Stimulated activated CD4-positive, alpha-beta T cell treated with anti-CD3 and anti-CD28 coated beads, Interleukin-15, amount 100 ng/mL, for 1 hour (primary cell): ENCODE measurements at places on chromosomes 4 and X.

- DNase-seq, result no peak
Measured at GRCh38 chr4:41038304-41038703, 176.0 kb downstream of the APBB2 start.

- DNase-seq, result no peak
Measured at GRCh38 chr4:147927377-147928137, 195.7 kb downstream of the ARHGAP10 start.

DNA sequence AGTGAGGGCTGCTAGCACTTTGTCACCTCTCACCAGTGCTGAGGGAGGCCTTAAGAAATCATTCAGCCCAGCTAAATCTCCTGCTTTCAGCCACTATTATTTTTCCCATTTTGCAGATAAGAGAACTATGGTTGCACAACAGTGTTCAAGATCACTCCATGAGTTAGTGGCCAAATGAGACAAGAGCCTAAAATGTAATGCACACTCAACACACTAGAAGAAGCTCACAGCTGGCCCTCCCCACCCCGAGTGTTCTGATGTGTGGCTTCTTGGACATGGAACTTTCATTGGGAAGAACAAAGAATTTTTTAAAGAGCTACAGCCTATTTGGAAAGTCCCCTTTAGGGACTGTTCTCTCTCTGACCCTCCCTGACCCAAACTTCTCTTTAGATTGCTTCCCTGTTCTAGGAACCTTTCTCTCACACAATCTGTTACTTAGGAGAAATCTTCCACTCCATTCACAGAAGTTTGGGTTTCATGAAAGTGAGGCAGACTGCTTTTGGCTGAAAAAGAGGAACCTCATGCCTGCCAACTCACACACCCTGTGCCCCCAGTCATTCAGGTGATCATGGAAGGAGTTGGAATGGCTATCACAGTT is 44.0 kb upstream of the CT47C1 start:
- DNase-seq, result no peak

GRCh38 chrX:39204353-39204752 is 403.1 kb downstream of the MID1IP1 start:
- no peak for DNase-seq

- no peak for DNase-seq
Measured at GRCh38 chr4:110367156-110367555, 108.8 kb upstream of the ENPEP start.

- DNase-seq, result peak; percentile 70
Measured at GRCh38 chr4:108172753-108173598, 4.2 kb upstream of the LEF1 start.

DNA sequence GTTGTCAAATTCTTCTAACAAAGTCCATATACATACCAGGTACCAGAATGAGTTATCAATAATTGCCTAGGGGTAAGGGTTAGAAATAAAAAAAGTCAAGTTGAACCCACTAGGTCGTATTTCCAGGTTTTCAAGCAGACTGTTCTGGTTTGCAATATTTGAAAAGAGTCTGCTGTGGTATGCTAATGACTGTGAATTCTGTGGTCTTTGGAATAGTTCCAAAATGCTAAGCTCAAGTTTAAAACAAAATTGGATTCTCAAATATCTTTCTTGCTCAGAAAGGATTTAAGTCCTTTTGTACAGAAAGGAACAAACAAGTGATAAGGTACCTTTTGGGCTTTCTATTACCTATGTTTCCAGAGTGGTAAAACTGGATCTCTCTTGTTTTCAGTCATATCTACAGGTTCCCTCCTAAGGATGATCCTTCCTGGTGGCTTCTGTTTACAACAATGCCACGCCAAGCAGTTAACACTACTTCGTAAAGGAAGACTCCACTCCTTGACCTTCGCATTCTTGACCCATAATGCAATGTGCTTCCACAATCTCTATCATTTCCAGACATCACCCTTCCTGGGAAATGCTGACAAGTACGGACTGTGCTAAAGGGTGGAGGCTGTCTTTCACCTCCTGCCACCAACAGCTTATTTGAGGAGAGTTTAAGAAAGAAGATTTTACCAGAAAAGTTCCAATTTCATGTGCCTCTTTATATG is 531.7 kb upstream of the FTHL17 start:
- no peak for DNase-seq

DNA sequence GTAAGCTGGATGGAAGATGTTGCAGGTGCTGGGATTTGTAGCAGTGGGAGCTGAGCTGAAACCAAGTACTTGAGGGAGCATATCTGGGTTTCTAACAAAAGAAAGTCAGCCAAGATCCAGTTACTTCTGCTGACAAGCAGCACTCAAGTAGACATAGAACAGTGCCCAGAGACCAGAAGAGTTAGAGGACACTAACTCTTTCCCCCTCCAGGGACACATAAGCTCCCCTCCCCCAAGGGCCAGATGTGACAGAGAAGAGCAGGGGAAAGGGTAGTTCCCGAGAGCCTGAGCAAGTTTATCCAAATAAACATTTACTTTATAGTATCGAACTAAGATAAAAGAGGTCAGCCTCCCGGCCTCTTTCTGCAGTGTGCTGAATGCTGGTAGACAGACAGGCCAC is 12.2 kb downstream of the TRPC3 start:
- DNase-seq, result no peak

DNA sequence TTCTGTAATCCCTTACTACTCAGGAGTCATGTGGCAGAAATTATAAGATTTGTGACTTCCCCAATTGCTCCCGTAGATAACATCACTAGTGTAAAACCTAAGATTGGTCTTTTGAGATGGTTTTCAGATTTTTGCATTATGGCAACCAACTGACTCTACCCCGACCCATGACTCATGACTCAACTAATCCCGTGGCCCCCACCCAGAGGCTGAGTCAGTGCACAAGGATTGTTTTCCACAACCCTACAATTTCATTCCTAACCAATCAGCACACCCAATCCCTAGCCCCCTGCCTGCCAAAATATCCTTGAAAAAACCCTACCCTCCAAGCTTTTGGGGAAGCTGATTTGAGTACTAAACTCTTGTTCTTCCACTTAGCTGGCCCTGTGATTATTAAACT is 109.4 kb upstream of the FAM9C start:
- no peak for DNase-seq

DNA sequence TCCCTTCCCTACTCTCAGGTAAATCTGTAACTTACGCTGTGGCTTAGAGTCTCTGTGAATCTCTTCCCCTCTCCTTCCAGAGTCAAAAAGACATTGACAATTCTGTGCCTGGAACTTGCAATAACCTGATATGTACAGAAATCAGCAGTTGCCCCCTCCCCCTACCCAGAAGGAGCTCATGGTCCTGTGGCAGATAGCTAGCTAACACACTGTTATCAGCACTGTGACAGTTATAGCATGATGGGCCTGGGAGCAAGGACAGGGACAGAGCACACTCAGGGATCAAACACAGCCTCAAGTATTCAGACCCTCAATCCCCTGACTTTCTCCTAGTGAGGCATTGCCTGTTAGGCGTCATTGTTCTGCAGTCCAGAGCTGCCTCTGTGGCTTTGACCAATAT is 18.7 kb upstream of the MAGEA10 start:
- no peak for DNase-seq

DNA sequence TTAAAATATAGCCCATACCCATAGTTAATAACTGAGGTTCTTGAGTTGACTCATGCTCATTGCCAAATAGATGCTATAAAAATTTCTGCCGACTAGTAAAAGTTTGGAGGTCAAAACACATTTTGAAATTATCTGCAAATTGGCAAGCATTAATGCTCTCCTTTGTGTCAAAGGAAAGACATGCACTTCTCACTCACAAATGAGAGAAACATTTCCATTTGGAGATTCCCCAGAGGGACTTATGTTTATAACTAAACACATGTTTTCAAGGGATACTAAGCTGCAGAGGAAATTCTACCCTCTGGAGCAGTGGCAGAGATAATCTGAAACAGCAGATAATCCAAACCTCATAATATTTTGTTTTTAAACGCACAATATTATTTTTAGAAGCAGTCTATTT is 45.7 kb upstream of the CCDC160 start:
- no peak for DNase-seq

- no peak for DNase-seq
Measured at GRCh38 chr4:23736466-23736865, 153.4 kb downstream of the PPARGC1A start.

GRCh38 chr4:128827296-128827695 is 17.8 kb downstream of the JADE1 start:
- DNase-seq, result no peak

DNA sequence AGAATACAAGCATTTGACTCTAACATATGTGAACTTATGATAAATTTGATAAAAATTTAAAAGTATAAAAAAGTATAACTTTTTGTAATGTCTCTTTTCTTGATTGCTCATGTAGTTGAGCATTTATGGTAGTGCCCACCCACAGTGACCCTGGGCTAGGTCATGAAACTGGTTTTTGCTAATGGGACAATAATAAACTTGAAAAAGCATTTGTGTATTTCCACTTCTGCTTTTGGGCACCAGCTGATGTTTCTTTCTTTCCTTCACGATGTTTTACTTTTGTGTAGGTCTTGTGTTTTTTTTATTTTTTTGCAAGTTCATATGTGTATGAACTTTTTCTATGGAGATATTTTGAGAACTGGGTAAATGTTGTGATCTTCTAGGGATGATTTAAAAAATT is 313.1 kb downstream of the CBLL2 start:
- DNase-seq, result no peak

DNA sequence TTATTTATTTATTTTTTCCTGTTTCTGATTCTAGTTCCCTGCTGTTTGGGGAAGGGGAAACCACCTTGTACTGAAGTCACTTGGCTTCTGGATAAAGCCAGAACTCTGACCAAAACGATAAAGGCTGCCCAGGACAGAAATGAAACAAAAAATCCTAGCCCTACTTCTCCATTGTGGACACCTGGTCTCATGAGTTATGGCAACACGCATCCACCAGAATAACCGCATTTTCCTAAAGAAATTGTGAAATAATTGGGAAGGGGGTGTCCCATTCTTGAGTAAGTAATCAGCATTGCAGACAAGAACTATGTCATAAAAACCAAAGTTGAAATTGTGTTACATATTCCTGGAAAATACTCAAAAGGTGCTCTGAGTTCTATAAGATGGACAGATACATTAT is 42.1 kb downstream of the SLC9A7 start:
- DNase-seq, result no peak

- no peak for DNase-seq
Measured at GRCh38 chr4:124092101-124092500, 620.4 kb downstream of the ANKRD50 start.

DNA sequence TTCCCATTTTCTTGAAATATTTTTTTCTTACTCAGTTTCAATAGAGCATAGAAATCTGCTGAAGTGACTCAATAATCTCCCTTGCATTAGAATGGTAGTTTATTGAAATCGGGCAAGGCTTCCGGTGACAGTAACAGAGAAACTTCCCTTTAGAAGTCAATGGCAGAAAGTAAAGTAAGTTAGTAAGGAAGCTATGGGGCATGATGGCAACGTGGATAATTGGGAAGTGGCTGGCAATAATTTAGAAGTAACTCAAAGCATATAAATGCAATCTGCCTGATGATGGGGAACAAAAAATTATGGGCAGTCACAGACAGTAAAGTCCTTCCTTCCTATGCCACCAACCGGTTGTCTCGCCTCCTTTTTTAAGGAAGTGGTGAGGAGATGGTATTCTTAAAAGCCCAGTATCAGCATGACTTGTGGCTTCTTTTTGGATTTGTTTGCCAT is 7.6 kb downstream of the CYBB start:
- no peak for DNase-seq

DNA sequence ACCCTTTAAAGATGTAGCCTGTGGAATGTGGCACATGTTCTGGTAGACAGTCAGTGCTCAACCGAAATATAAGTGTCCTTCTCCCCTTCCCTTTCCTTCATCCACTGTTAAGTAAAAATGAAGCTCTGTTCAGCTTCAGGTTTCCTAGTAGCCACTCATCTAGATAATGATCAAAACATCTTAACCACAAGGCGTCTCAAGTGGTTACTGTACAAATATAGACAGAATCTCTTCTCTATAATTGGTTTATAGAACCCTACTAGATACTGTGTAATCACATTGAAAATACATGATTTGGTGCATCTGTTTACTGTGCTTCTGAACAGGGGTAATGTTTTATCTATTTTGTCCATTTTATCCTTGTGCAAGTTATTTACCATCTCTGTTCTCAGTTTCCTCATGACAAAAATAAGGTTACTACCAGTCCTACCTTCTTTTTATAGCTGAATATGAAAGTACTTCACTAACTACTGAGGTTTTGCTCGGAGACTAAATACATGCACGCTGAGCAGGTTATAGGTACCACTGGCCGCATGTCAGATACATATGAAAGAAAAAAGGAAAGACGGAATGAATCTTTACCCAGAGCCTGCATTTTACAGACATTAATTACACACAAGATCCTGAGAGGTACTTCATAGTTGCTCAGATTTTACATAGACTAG is 20.3 kb upstream of the SLC25A4 start:
- DNase-seq, result no peak

DNA sequence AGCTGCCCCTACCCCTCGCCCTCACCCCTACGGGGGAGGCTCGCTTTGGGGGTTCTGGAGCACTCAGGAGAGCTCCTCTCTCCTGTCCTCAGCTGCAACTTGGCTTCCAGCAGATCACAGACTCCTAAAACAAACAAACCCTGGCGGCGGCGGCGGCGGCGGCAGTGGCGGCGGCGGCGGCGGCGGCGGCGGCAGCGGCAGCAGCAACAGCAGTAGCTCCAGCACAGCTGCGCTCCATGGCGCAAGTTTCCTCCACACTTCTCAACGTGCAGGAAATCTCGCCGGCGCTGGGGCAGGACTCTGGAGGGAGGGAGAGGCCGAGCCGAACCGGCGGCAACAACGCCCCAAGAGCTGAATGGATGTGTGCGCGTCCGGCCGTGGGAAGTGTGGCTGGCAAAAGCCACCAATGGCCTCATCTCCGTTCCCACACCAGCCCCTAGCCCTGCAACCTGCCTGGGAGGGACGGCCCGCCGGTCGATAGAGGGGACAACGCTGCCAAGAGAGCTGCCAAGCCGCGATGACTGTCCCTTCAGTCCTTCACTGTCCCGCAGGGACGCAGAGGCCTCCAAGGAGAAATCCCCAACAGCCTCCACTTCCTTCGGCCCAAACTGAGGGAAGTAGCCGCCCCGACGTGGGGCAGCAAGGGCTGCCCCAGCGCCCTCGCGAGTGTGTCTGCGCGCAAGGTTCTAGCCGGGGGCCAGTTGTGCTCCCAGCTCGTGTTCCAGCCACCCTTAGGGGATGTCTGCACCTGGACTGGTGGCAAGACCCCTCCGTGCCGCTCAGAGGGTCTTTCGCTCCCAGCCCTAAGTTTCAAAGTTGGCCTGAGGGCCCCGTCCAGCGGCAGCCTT is 775 bp downstream of the SHROOM4 start:
- DNase-seq, result no peak

DNA sequence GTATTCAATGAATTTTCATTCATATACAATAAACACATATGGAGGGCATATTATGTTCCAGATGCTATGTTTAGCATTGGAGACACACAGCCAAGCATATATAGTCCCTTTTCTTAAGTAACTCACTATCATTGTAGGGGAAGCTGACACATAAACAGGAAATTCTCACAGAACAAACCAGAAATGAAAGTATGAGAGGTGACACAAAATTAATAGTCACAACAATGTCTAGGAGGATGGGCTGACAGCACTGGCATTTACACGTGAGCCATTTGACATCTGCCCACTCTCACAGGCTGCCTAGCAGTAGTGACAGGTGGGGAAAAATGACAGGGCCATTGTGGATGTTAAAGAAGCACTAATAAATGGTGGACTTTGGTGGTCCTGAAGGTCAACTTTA is 2.6 kb upstream of the CNOT6L start:
- peak; percentile 8 for DNase-seq
